ENCODE measurements at places on chromosomes 7 and 10. TPM values are rescaled to one million over a fixed set of nuclear protein-coding genes. Genes with fewer than 3 reads are reported as not detected.

GRCh38 chr7:50092579-50093491, at the start of gene ZPBP:
Gene ZPBP (minus strand): TSS chr7:50093246. CDS start chr7:50093194, 52 bp downstream.
- peak; percentile 67 for DNase-seq

Gene VAX1
- not detected for total RNA-seq

Gene ENO4
- total RNA-seq, result not detected

GRCh38 chr10:76942628-76943416, 694.8 kb downstream of the KCNMA1 start:
- DNase-seq, result no peak

- no peak for DNase-seq
Observed at GRCh38 chr10:132893090-132893489, 49.3 kb downstream of the CFAP46 start.

- no peak for DNase-seq
Observed at GRCh38 chr7:1124816-1125602, 35.0 kb downstream of the ZFAND2A start.

Gene TMEM26
- total RNA-seq, result not detected

DNA sequence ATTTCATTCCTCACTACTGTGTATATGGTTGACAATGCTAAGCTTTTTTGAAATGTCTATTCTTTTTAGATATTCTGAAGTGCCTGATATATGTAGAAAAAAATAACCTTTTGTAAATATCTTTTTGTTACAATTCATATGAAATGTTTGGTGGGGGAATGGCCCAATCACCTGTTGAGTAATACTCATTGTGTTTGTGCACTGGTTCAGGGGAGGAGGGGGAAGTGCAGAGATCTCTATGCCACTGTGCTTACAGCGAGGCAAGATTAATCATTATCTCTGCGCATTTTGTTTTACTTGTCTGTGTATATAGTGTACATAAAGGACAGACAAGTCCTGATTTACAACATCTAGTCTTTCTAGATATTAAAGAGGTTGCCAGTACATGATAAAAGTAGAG, 25.2 kb downstream of the NUP42 start:
- DNase-seq, result no peak

- no peak for DNase-seq
Observed at GRCh38 chr10:17432723-17433122, 21.7 kb downstream of the ST8SIA6 start.

DNA sequence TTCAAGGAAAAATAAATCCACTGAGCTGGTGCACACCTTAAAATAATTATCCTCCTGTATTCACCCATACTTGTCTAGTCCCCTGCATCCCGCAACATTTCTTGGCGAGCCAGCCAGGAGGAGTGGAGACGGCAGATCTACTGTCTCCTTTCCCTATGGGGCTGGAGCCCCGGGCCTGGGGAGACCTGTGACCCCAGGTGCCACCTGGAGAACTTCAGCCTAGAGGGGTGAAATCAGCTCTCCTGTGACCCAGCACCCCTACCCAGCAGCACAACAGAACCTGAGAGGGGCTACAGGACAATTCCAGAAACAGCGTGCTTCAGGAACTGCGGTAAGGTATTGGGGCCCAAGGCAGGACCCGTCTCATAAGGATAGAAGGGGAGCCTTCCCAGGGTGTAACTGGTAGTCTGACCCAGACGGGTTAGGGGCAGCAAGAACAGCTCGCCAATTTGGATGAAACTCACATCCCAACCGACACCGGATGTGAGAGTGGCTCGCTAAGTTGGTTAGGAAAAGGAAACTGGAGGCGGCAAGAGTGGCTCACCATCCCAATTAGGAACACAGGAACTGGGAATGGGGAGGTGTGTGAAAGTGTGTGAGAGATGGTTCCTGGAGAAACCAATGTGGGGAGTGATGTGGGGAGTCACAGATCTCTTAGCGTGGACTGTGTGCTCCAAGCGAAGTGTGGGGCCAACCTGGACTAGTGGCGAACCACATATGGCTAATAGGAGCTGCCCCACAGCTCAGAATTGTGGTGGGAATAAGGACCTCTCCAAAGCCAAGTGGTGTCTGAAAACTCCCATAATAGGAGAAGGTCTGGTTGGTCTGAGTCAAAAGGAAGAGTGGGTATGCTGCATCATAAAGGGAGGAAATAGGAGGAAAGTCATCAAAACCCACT, 15.1 kb upstream of the DENND2A start:
- no peak for DNase-seq

GRCh38 chr7:110442381-110442837, 648.5 kb upstream of the LRRN3 start:
- peak; percentile 46 for DNase-seq

GRCh38 chr7:41788556-41788955, 85.7 kb upstream of the INHBA start:
- no peak for DNase-seq

DNA sequence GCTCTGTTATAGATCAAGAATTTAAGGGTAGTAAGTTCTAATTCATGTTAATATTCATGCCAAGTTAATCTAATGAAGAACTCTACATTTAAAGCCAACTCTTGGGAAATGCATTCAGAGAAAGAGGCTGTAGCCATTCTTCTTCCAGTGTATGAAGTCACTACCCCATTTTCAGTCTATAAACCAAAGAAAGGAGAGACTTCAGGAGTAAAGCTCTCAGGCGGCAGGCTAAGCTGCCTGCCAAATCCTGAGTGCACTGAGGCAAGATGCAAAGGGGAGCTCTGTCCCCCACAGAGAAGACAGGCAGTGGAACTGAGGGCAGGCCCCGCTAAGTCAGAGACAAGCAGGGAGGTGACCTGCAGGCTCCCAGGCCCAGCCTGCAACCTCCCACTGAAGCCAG, 41.5 kb downstream of the SLIT1 start:
- DNase-seq, result no peak

DNA sequence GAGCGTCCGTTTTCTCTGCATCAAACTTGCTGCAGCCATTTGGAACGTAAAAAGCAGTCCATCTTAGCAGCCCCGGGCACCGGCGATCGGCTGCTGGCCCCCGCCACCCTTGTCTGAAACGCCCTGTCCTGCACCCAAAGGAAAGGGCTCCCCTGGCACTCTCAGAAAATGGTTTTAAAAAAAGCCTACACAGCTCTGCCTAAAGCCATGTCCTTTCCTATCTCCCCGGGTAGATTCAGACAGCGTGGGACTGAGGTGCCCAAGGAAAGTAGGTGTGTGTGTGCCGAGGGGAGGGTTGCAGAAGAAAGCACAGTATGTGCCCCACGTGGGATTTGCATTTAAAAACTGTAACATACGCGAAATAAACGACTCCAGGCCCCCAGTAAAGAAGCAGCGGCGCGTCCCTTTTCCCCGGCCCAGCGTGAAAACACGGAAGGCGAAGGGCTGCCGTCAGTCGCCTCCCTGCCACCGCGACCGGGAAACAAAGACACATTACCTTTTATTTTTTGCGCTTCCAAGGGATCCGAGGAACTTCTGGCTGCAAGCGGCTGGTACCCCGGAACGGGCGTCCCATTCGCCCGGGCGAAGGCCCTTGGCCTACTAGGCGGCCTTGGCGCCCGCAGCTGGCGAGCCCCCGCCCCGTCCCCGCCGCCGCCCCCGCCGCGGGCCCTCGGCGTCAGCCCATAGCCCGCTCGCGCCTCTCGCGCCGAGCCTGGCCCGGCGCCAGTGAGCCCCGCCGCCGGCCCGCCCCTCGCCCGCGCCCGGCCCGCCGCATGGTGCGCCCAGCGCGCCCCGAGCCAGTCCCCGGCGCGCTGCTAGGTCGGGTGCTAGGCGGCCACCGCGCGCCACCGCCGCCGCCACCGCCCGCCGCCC, 304.6 kb downstream of the PRPF18 start:
- DNase-seq, result peak; percentile 10

DNA sequence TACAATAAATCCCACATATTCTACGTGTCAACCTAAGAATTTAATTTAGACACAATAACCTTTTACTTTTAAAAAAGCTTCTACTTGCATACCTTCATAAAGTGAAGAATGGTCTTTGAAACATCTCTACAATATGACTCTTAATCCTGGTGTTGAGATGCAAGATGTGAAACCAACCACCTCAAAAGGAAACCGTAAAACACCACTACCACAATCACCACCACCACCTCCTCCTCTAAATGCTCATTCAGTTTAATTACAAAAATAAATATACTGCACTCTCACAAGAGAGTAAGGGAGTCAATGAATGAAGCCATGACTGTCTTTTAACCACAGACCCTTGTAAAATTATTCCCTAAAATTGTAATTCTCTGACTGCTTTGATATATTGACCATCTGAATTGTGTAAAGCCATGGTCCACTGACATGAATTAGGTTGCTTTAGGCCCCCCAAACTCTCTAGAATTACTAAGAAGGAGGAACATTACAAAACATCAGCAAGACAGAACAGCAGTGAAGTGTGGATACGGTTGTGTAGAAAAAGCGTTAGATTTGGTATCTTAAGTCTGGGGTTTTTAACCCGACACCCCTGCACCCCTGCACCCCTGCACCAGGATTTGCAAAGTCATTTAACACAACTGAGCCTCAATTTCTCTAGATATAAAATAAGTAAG, 171.4 kb downstream of the SFMBT2 start:
- peak; percentile 63 for DNase-seq

Gene LRIT1
- not detected for total RNA-seq

DNA sequence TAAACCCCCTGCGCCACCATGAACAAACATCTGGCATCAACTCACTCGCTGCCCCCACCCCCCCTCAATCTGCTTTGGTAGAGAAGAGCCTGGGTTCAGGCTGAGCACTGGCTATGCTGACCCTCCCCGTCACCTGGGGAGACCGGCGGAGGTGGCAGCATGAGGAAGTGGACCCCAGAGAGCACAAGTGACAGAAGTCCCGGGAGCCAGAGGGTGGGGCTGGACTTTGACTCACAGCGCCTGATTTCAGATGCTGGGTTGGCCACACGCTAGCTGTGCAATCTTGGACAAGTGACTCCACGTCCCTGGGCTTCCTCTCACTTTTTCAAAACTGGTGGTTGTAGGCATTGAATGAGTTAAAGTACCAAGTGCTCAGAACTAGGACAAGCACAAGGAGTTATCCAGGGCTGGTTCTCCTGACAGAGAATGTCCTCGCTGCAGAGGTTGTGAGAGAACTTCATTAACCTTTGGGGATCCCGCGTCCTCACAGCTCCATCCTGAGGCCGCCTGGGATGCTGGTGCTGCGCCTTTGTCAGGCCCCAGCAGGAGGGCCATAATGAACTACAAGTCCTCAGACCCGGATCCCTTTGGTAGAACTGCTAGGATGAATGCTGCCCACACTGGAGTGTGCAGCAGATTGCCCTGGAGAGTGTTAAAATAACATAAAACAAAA, 48.8 kb upstream of the RASGEF1A start:
- DNase-seq, result no peak

Gene SUN1
- 74.4 TPM for total RNA-seq

Gene CNNM1
- total RNA-seq, result 0.81 TPM

GRCh38 chr10:131779661-131780394, 121.0 kb upstream of the PPP2R2D start:
- no peak for DNase-seq

DNA sequence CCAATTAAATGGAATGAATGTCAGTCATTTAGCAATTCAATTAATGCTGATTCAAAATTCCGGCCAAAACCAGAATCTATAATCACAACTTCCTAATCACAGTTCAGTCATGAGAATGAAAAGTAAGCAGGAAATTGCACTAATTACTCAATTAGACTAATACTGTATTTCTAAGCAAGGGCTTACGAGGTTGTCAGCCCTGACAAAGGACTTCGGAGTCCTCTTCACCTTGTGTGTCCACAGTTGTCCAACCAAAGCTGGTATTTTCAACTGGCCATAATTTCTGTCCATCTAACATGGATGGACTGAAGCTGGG, 17.4 kb downstream of the CPA1 start:
- no peak for DNase-seq

GRCh38 chr10:120402147-120402766, 54.8 kb upstream of the PLPP4 start:
- no peak for DNase-seq

DNA sequence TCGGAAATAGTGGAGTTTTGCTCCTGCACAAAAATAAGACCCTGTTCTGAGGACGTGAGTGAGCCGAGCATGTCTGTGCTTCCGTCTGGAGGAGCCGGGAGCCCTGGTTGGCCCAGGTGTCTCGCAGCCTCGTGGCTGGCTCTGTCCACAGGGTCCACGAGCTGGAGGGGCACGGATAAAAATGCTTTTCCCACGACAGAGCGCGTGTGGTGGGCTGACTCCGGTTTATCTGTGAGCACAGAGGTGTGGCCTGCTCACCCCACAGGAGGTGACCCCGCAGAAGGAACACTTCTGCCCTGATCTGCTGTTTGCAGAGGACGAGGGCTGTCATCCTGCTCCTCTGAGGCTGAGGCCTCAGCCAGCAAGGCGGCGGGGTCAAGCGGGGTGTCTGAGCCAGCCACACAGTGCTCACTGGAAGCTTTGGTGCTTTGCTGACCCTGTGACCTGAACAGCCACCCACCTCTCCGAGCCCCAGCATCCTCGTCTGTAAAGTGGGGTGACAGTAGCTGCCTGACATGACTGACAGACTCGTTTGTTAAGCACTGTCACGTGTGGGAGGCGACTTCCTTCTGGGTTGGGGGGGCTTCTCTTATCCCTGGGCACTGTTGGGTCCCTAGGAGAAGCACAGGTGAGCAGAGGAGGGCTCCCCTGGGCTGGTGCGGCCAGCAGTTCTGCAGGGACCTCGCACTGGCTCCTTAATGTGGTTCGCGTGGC, 162.5 kb downstream of the DNAJB6 start:
- no peak for DNase-seq
